NCI-H1105 (cell line): ENCODE measurements at places on chromosomes 2 and 18.

DNA sequence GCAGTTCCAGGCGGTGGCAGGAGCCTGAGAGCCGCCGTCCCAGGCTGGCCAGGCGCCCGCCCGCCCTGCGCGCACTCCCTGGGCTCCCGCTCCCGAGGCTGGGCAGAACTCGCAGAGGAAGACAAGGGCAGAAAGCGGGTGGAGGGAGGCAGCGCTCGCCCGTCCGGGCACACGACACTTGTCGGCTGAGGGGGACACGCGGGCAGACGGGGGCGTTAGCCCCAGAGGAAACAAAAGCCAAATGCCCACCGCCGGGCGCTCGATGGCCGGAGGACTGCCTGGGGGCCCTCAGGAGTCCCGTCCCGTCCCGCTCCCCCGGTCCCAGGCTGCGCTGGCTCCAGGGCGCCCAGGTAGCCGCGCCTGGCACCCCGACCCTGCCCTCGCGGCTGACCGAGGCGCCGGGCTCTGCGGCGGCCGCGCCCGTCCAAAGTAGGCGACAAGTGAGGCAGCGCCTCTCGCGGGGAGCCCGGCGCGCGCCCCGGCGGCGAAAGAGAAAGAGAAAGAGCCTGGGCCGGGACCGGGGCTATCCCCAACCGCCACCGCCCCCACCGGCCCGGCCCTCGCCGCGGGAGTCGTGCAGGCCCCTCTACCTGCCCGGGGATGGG lies 491 bp downstream of the L3MBTL4 start:
- DNase-seq = no peak

DNA sequence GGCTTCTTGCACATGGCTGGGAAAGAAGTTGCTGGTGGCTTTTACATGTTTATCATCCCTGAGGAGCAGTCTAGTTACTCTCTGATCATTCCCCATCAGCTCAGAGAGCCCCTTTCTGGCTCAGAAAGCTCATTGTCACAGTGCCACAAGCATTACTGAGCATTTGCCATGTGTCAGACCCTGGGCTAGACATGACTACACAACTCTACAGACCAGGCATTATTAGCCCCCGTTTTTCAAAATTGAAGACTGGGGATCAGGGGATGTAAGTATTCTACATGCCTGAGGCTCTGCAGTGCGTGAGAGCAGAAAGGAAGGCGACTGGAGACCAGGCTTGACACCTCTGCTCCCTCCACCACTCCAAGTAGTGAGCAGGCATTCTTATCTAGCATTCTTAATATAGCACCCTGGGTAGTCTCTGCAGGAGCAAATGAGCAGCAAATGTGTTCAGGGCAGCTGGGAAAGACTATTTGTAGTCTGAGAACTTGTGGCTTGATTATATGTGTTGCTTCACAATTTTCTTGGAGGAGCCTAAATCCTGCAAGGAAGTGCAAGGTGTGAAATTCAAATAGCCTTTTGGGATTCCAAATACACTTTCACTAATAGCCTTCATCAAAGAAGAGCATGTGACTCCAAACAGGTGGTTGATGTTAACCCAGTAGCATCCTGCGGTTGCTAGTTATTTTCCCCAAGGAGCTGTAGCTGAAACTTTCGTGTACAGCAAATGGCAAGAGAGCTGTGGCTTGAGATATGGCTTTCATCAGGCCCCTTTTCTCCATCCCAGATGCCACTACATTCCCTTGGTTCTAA lies 143.2 kb downstream of the DDX1 start:
- DNase-seq = no peak

DNA sequence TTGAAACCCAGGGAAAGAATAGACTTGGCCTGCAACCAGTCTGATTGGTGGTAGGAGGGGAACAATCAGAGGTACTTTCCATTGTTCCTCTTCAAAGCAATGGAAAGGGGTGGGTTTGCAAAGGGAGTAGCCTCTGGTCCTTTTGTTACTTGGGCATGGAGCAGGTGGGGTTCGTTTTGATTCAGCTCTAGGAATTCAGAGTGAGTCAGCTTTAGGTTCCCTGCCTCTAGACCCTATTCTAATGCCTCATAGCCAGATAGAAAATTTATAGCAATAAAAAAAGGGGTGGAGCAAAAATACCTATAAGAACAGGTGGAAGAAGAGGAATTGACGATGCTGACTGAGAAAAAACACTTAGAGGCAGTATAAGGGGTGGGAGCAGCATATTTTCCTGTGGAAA lies 636.4 kb downstream of the PLCL1 start:
- no peak for DNase-seq

- no peak for DNase-seq
Observed at GRCh38 chr2:207933396-207934065, 91.8 kb downstream of the PLEKHM3 start.

DNA sequence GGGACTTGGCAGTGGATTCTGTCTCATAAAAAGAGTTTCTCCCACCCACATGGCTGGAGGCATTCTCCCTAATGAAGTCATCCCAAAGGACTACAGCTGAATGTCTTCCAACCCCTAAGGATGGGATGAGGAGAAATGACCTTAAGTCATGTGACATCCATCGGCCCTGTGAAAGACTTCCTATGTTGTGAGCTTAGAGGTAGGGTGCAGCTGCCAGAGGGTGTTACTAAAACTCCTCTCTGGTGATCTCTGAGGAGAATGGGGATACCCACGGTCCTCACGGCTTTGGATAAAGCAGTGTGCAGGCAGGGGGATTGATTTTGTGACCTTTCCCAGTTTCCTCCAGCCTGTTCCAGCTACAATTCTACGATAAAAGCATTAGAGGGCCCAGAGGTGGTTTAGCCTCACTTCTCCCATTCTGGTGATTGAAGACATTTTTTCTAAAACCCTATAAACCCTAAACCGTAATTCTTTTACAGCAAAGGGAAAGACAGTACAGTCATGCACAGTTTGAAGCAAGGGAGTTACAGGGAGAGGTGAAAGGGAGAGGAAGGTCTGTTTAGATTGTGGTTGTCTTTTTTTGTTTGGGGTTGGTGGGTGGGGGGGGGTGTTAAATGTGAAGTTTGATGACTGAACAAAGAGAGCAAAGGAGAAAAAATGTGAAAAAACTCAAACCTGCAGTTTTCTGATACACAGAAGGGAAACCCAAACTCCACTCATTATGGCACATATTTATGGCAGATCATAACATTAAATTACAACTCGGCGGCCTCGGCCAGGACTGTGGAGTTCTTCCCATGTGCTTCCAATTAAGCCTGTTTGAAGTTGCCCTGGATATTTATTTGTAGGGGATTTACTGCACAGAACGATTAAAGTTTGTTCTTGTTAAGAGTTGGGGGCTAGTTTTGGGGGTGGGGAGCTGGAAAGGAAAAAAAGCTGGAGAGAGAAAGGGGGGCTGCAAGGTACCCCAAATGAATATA lies 26.6 kb upstream of the SLC14A2 start:
- no peak for DNase-seq

DNA sequence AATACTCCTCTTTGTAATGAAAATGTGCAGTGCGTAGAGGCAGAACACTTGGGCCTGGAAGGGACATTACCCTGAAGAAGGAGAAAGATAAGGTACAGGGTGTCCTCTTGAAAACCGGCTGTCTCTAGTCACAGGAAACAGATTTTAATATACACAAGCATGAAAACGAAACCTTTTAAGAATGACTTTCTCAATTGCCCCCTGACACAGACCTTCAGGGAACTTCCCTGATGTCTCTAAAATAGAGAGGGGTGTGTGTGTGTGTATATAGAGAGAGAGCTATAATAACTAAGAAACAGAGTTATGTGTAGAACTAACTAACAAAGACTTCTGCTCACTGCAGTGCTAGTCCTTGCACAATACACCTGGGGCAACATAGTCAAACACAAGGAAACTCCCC lies 780.0 kb downstream of the CNTNAP5 start:
- DNase-seq = no peak

DNA sequence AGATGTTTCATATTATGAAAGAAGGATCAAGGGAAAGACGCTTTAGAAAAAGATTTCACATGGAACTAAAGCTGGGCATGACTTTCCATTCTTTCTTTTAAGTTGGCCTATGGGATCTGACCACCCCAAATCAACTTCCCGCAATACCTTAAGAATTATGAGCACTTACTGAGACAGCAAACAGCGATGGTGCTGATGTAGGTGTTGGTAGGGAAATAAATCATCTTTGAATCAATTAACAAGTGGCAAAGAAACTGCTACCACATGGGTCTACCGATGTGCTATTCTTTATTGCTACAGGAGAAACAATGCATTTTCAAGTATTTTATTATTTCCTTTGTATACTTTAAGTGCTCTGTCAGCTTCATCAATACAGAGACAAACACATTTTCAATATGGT lies 239.6 kb downstream of the PIEZO2 start:
- DNase-seq = no peak

- DNase-seq = no peak
Observed at GRCh38 chr2:30089171-30089570, 57.6 kb upstream of the YPEL5 start.

DNA sequence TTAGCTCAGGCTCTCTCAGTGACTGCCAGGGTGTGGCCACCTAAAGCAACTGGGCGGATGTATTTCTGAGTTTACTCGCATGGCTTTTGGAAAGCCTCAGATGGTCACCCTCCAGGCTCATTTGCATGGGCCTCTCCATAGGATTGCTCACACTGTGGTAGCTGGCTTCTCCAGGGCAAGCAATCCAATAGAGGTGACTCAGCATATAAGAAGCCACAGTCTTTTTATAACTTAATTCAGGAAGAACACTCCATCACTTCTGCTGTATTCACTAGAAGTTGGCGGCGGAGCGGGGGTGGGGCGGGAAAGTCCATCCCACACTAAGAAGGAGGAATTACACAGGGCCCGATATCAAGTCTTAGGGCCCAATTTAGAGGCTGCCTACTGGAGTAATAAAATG lies 3.6 kb upstream of the DOK6 start:
- no peak for DNase-seq
